Umbilical cord (tissue), 2 donors: ENCODE measurements at places on chromosomes 5 and 9. TPM values are rescaled to one million over a fixed set of nuclear protein-coding genes. Genes with fewer than 3 reads are reported as not detected.

GRCh38 chr5:40333459-40334241, 346.1 kb upstream of the PTGER4 start:
- DNase-seq: peak; percentile 25

- no peak for DNase-seq
These were observed 992 bp downstream of the SETD9 start for GRCh38 chr5:56910210-56910965.

DNA sequence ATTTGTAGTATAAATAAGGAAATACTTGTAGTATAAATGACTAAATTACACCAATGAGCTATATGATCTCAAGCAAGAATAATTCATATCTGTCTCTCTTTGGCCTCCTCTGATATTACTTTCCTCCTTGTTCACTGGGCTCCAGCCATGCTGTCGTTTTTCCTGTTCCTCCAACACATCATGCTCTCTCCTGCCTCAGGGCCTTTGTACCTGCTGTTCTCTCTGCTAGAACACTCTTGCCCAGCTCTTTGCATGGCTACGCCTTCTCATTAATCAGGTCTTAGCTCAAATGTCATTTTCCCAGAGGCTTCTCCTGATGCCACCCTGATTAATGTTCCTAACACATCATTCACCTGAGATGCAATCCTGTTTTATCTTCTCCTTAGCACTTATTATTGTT, 2.5 kb upstream of the ZNF346 start:
- DNase-seq: no peak

GRCh38 chr9:136265561-136266355, 20.1 kb upstream of the QSOX2 start:
- DNase-seq: no peak

GRCh38 chr9:127635201-127635735, 23.2 kb downstream of the STXBP1 start:
- no peak for DNase-seq

GRCh38 chr9:3263698-3264097, 262.1 kb downstream of the RFX3 start:
- no peak for DNase-seq

GRCh38 chr9:93645149-93645889, 68.9 kb downstream of the PHF2 start:
- DNase-seq: no peak

GRCh38 chr5:73179730-73180129, 6.7 kb downstream of the TMEM174 start:
- no peak for DNase-seq

DNA sequence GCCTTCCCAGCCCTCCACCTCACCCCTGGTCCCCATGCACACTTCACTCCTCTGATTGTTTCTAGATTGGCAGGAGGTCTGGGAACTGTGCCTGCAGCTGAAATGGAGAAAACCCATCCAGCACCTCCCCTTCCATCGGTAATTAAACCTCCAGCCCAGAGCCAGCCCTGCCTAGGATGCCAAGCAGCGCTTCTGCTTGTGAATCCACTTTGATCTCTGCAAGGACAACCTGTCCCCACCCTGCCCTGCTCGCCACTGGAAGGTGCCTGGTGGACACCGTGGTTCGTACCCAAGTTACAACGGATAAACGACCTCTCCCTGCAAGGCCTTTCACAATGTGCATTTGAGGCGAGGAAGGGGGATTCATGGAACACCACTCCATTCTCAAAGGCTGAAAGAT, 50.6 kb downstream of the IRX2 start:
- DNase-seq: no peak

DNA sequence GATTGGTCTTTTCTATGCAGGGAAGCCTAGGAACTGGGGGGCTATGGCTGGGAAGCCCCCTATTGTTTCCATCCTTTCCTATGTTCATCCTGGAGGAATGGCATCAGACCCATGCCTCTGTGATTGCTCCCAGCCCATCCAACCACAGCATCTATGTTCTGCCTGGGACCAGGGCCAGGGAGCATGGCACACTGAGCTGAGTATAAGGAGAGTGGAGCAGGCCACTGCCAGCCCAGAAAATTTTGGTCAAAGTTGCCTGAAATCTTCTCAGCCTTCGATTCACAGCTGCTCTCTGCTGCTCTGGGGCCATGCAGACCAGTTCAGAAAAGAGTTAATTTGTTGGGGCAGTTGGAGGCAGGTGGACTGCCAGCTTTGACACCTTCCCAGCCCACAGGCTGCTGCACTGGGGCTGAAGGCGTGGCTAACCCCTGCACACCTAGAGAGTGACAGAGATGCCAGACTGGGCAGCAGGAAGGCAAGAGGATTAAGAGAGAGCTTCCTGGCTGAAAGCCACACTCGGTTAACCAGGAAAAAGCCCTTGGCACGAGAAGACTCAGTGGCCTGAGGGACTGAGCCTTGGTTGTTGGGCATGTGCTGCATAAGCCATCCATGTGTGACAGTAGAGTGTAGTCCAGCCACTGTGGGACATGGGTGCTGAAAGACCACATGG, 12.1 kb downstream of the TGFBI start:
- DNase-seq: no peak

DNA sequence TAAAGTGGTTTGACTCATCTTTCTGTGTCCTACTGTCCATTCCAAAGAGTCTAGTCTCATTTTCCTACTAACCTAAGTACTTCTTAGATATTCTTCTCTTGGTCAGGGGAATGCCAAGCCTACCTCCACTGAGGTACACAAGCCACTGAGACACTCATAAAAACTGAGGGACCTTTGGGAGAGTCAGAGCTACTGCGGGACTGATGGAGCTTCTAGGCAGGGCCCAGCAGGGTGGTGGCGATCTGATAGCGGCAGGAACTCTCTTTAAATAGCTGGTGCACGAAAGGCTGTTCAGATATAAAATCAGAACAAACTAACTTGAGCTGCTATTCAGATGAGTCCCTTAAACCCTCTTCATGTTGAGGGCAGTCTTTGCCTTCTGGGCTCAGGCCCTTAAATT, 14.7 kb downstream of the NUP214 start:
- no peak for DNase-seq

DNA sequence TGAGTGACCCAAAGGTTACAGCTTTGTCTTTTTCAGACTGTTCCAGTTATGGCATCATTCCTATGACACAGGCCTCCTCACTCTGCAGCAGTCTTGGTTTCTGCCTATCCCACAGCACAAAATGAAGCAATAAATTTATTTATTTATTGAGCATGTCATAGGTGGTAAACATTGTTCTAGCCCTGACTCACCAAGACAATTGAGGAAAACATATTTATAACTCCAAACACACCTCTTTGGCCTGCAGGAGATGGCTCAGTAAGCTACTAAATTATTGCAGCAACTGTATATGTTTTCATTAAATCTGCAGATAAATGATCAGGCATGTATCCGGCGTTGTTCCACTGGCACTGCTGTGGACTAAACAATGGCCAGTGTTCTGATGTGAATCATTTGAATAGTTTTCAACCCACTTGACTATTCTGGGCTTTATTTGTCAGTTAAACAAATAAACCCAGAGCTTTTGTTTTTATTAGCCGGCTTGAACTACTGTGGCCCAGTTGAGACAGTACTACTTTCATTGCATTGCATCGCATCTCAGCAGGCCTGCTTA, 83.2 kb downstream of the FOXD1 start:
- no peak for DNase-seq

DNA sequence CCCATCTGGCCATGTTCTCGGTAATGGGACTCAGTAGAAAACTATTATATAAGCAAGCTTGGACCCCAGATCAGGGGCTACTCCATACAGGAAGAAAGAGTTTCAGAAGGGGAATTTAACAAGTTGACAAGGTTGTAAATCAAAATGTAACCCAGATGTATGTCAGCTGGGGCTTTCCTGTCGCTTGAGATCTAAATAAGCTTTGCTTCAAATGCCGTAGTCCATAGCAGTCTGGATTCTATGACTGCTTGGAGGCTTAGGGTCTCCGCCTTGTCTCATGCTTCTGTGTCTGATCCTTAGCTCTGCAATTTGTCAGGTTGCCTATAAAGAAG, 70.4 kb downstream of the TEX10 start:
- no peak for DNase-seq

GRCh38 chr5:142046191-142046590, 33.4 kb upstream of the GNPDA1 start:
- no peak for DNase-seq

GRCh38 chr5:127417528-127417927, 99.9 kb upstream of the PRRC1 start:
- DNase-seq: no peak

DNA sequence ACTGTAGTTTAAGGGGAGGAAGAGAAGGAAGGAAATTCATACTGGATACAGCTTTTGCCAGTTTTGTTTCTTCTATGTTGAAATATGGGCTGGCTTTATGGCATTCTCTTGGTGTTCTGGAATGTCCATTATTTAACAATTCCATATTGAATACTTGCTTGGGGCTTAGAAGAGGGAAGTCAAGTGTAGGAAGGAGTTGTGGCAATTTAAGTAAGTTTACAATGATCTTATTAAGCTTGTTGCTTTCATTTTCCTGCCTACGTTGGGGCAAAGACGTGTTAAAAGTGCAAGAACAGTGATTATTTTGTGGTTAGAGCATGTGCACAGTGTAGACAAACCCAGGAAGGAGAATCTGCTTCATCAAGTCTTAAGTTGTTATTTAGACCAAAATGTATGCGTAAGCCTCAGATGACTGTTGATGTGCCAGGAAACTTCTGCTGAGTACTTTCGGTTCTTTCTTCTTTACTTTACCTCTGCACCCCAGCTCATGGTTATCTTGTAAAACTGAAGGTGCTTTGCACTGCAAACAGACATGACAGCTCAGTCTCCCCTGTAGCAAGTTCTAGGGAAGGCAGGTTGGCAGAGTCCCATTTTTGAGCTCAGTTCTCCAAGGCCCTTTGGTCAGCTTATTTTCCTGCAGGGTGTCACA, 75.8 kb downstream of the F2RL2 start:
- DNase-seq: peak; percentile 33

The FBLL1 gene
- 1.9 TPM for total RNA-seq

The ZNF484 gene
- 24.6 TPM for total RNA-seq

The LCN15 gene
- 2.2 TPM for total RNA-seq

The CFAP90 gene
- total RNA-seq: 0.24 TPM

The PCDHGA1 gene
- total RNA-seq: 0.96 TPM

The ANKS6 gene
- 16.6 TPM for total RNA-seq

The GRXCR2 gene
- total RNA-seq: not detected

The EDIL3 gene
- total RNA-seq: 170 TPM

The PRRT1B gene
- not detected for total RNA-seq

The MEIKIN gene
- total RNA-seq: not detected

The MFAP3 gene
- 38.0 TPM for total RNA-seq

The PAEP gene
- not detected for total RNA-seq

The ISL1 gene
- total RNA-seq: 13.2 TPM
